ENCODE measurements at places on chromosomes 11 and 22.
A peak's percentile ranks its signal among the peaks of the same experiment; 100 is the strongest.

DNA sequence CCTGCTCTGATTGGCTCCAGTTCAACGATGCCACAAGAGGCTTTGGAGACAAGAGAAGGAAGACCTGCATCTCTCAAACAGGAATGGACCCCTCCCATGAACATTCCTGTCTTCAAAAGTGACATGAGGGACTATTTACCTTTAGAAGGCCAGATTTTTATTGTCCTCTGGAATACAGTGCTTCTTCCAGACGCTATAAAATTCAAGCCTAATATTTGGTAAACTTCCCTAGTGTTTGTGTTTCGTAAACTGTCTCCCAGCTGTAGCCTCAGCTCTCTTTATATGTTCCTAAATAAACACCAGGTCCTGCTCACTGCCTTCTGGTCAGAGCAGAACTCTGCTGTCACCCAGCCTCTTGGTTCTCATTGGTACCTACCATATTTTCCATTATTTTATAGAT, 157.8 kb downstream of the CCDC34 start:
- no peak for DNase-seq

DNA sequence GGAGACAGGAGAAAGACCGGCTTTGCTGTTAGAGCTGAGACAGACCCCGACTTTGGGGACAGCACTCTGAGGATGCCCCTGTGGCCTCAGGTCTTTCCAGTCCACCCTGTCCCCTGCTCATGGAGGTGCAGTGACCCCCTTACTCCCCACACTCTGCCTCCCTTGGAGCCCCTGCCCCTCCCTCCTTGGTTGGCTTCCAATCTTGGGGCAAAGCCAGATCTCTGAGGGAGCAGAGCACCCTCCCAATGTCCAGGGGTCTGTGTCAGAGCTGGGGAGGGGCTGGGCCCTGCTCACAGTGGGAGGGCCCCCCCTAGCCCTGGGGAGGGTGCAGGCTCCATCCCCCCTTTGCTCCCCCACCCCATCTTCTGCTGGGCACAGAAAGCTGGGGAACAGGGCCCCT, 50.0 kb downstream of the IGLL1 start:
- DNase-seq, result no peak

DNA sequence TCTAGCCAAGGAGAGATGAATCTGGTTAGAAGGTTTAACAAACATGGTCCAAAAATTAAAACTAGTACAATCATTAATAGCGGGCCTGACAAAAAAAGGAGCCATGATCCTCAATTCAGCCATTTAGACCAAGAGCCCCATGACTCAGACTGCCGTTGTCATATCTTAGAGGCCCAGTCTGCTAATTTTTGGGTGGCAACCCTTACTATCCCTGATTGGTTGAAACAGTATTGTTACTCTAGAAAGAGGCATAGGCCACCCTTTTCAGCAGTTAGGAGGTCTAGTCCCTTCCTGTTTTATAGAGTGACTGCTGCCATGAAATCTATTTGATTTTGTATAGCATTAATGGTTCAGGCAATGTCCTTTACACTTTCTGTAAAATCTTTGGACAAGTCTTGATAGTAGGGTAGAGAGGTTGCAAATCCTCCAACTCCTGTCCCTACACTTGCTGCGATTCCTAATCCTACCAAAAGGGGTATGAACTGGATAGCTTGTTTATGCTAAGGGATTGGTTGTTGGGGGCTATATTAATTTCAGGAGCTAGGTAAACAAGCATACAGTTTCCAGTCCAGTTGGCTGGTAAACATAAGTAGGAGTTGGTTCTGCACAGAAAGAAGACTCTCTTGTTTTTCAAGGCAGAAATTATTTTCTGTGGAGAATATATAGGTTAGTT, 1056.3 kb upstream of the CNTN5 start:
- DNase-seq, result no peak

GRCh38 chr11:29312812-29313211, 704.0 kb downstream of the KCNA4 start:
- DNase-seq, result no peak

DNA sequence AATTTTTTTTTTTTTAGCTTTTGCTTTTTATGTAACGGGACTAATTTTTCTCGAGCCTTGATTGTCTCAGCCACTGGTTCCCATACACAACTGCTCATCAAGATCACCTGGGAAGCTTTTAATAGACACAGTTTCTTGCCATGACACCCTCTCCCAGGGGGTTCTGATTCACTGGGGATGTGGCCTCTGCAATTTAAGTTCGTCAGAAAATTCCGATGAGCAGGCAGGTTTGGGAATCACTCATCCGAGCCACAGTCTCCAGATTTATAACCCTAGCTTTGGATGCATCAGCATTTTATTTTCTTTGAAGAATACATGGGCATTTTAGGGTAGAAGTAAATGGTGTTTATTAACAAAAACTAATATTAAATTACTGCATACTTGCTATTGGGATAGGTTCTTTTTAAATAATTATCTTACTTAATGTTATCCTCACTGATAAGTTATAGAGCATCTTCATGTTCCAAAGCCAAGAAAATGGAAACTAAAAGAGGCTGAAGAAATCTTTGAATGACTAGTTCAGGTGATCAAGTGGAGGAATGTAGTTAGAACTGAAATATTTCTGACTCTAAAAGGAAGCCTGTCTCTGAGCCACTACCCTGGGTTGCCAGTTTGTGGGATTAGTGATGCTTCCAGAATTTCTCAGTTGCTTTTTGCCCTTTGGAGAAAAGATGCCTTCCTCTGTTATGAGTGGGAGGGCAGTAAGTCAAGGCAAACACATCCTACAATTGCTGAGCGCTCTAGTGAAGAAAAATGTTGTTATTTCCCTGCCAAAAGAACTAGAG, 319.0 kb downstream of the DDX10 start:
- no peak for DNase-seq

DNA sequence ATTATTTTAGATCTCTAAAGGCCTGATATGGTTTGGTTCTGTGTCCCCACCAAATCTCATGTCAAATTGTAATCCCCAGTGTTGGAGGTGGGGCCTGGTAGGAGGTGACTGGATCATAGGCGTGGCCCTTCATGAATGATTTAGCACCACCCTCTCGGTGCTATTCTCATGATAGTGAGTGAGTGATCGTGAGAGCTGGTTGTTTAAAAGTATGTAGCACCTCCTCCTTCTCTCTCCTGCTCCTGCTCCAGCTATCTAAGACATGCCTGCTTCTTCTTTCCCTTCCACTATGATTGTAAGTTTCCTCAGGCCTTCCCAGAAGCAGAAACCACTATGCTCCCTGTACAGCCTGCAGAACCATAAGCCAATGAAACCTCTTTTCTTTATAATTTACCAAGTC, 114.1 kb downstream of the SERGEF start:
- no peak for DNase-seq

DNA sequence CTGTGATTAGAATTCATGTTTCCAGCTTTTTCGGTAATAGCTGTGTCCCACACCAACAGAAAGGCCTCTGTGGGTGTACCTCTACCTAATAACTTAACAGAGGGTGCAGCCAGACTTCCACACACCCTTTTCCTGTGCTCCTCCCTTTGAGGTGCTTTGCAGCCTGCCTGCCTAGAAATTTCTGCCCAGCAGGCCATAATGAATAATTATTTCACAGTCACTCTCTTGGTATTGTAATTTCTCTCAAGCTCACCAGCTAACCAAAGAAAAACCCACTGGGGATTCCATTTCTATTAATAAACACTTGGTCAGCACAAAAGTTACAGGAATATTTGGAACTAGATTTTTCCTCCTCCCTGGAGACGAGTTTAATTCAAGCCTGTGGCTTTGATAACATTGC, 13.3 kb downstream of the WT1 start:
- no peak for DNase-seq

- DNase-seq, result no peak
Measured at GRCh38 chr22:48187356-48187755, 1424.9 kb downstream of the TBC1D22A start.

DNA sequence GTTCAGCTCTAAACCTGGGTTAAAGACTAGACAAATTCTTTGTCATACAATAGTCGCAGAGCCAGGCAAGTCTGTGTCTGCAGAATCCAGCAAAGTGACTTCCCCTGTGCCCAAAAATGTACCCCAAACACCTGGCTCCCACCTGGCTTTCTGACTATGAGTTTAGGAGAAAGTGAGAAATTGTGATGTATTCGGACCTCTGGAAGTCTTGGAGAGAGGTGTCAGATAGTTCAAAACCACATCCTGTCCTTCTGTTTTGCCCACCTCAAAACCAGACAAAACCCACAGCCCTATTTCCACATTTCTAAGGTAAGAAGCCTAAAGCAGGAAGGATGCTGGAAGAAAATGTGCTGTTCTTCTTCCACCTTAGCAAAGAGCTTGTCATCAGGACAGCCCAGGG, 63.8 kb upstream of the CLMP start:
- no peak for DNase-seq

- DNase-seq, result no peak
Measured at GRCh38 chr11:45927332-45927683, 4.9 kb downstream of the LARGE2 start.

DNA sequence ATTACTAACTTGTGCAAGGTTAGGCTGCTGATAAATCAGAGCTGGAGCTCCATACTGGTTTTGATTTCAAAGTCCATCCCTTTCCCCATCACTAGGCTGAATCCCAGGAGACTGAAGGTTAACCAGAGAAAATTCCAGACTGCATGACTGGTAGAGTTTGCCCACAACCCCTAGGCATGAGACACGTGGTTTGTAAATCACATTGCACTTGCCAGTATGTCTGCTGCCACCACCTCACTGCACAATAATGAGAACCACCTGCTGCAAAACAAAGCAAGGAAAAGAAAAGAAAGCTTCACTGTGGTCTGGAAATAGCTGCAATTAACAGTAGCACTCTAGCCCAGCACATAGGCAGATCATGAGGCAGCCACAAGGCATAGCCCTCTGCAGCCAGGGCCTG, 67.6 kb upstream of the NTM start:
- DNase-seq, result peak; percentile 8

GRCh38 chr11:45187375-45187774, 40.9 kb downstream of the PRDM11 start:
- no peak for DNase-seq

Data from NCI-H748 treated with DMSO at 0.1 percent for 48 hours (cell line).